ENCODE measurements at places on chromosomes 13 and 19. TPM values are rescaled to one million over a fixed set of nuclear protein-coding genes. Genes with fewer than 3 reads are reported as not detected.

Gene RFXAP
- total RNA-seq = 7.5 TPM

Gene CEACAM7
- not detected for total RNA-seq

Gene ICAM5
- total RNA-seq = not detected

Gene KLK14
- not detected for total RNA-seq

Gene KIRREL2
- total RNA-seq = 2.4 TPM

Gene IZUMO2
- total RNA-seq = not detected

Gene FRY
- total RNA-seq = 7.6 TPM

Gene LIPE
- total RNA-seq = 5.0 TPM

- no peaks in the 10 kb centered on the region for H3K4me1 ChIP-seq
- no peak overlapping the region for H3K27ac ChIP-seq
These were observed 209.5 kb upstream of the IPO5 start for GRCh38 chr13:97743938-97744337.

DNA sequence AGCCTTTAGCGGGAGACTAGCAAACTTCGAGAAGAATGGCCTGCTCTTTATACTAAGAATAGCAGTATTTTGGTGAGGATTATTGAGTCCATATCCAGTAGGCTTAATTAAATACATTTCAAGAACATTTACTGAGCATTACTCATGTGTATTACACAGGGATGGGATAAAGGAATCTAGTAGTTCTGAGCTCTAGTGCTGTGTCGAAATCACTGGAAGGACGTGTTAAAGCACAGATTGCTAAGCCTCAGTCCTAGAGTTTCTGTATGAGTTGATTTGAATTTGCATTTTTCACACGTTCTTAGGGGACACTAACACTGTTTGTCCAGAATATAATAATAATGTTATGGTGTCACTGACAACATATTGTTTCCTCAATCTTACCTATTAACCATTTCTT is 9.0 kb downstream of the ZNF302 start:
- no peak for DNase-seq
- H3K4me3 ChIP-seq = no peak overlapping the region
- H3K27ac ChIP-seq = no peak overlapping the region

DNA sequence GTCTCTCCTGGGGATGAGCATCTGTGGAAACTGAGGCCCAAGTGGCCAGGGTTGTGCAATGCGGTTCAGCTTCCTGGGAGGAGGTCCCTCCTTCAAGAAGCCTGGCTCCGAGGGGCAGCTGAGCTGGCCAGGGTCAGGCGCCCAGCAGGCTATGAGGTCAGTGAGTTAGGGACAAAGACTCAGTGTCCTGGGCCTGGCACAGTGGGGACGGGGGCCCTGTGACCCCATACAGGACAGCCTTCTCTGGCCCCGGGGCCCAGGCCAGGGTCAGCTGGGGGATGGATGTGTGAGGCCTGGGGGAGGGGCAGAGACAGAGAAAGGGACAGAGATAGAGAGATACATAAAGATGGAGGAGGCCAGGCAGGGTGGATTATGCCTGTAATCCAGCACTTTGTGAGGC is 3.0 kb upstream of the IL12RB1 start:
- DNase-seq = no peak
- H3K27me3 ChIP-seq = no peaks in the 10 kb centered on the region
- no peak overlapping the region for H3K27ac ChIP-seq

- H3K27me3 ChIP-seq = no peaks in the 10 kb centered on the region
- no peak overlapping the region for H3K4me3 ChIP-seq
- H3K4me1 ChIP-seq = peaks cover 13% of the 10 kb centered on the region
- DNase-seq = peak; percentile 46
- H3K27ac ChIP-seq = no peak overlapping the region
These were observed 52.0 kb downstream of the TDRD3 start for GRCh38 chr13:60448907-60449510.

DNA sequence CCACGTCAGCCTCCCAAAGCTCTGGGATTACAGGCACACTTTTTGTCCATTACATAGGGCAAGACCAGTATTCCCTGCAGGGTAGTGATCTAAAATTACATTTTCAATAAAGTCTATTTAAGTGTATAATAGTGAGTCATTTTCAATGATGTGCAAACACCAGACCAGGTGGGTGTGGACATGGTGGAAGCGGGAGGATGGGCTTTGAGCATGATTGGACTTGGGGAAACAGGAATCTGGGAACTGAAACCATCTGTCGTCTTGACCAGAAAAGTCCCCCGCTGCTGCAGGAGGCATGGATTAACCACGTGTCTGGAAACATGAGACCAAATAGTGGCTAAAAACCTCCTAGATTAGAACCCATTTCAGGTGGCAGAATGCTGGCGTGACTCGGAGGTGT is 4.9 kb downstream of the FXYD3 start:
- DNase-seq = no peak
- H3K4me3 ChIP-seq = no peak overlapping the region
- no peaks in the 10 kb centered on the region for H3K27me3 ChIP-seq
- peaks cover 18% of the 10 kb centered on the region for H3K4me1 ChIP-seq

GRCh38 chr13:97710797-97711196 is 242.7 kb upstream of the IPO5 start:
- no peak overlapping the region for H3K4me3 ChIP-seq
- no peak for DNase-seq
- no peaks in the 10 kb centered on the region for H3K4me1 ChIP-seq
- H3K27ac ChIP-seq = no peak overlapping the region
- no peaks in the 10 kb centered on the region for H3K27me3 ChIP-seq

DNA sequence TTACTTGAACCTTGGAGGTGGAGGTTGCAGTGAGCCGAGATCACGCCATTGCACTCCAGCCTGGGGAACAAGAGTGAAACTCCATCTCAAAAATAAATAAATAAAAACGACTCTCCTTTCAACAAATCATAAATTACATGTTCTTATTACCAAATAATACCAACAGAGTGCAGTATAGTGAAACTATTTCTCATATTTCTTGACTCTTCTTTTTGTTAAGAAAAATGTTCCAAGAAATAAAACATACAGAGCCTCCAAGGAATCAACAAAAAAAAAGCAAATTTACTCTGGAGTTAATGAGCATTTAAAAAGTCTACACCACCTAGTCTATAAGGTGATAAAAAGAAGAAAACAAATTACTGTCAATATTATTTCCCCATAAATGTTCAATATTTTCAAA is 188.8 kb downstream of the KLF12 start:
- peaks cover 21% of the 10 kb centered on the region for H3K4me1 ChIP-seq
- no peak for DNase-seq
- H3K36me3 ChIP-seq = no peaks in the 10 kb centered on the region
- H3K27ac ChIP-seq = peak overlapping the region; percentile 72

DNA sequence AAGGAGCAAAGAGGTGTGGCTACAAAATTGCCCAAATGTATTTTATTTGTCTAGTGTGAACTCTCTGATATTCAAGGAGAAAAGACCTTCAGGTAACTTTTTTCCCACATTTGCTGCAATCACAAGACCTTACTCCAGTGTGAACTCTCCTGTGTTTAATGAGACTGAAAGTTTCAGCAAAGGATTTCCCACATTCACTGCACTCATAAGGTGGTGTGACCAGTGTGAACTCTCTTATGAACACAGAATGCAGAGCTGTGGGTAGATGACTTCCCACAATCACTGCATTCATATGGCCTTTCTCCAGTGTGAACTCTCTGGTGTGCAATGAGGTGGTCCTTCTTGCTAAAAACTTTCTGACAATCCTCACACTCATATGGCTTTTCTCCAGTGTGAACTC is 16.4 kb downstream of the ZNF814 start:
- no peak overlapping the region for H3K4me3 ChIP-seq
- DNase-seq = no peak
- H3K27me3 ChIP-seq = no peaks in the 10 kb centered on the region
- no peaks in the 10 kb centered on the region for H3K4me1 ChIP-seq

DNA sequence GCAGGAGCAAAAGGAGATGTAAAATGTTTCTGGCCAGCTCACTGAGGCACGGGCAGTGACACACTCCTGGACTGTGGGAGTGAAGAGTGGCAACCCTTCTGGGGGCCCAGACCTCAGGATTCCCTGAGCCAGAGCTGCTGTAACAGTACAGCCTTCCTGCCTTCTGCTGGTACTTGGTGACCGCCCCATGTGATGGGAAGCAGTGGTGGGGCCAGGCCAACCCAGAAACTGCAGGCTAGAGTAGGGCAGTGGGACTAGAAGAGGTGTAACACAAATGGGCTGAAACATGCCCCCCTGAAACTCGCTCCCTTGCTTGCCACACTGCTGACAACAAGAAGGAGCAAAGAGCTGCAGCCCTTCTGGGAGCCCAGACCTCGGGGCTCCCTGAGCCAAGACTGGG is 217.1 kb upstream of the TRPC4 start:
- H3K4me1 ChIP-seq = no peaks in the 10 kb centered on the region
- DNase-seq = no peak
- no peak overlapping the region for H3K4me3 ChIP-seq
- no peaks in the 10 kb centered on the region for H3K36me3 ChIP-seq
- H3K27me3 ChIP-seq = no peaks in the 10 kb centered on the region

DNA sequence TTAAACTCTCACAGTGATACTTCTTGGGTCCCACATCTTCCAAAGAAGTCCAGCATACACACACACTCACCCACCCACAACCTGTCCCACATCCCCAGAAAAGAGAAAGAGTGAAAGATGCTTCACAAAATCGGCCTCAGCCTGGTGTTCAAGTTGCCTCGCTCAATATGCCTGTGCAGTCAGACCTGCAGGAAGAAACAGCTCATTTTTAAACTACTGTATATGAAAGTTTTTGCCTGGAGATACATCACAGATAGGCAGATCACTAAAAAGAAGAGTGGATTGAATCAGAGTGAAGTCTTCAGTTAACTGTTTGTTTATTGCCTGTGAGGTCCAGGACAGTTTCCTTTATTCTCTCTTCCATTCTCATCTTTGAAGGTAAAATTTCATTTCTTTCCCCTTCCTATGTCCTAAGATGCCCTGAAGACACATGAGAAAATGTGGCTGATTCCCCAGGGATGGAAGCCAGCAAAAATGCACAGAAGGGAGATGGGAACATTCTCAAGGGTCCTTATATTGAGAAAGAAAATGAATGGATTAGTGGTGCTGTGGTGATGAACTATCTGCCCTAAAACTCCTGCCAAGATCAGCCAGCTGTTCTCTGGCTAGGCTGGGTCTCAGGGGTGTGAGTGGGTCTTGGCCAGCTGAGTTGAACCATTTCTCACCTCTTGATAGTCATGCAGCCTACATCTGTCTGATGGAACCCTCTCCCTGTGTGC is 259.0 kb downstream of the ITGBL1 start:
- no peak overlapping the region for H3K27ac ChIP-seq
- no peaks in the 10 kb centered on the region for H3K36me3 ChIP-seq
- DNase-seq = no peak
- H3K4me1 ChIP-seq = no peaks in the 10 kb centered on the region

GRCh38 chr13:94065741-94066140 is 413.7 kb downstream of the DCT start:
- no peaks in the 10 kb centered on the region for H3K27me3 ChIP-seq
- no peak overlapping the region for H3K4me3 ChIP-seq
- DNase-seq = no peak
- no peaks in the 10 kb centered on the region for H3K36me3 ChIP-seq
- no peaks in the 10 kb centered on the region for H3K4me1 ChIP-seq

- H3K27ac ChIP-seq = no peak within 1 kb of the TSS
- DNase-seq = peak; percentile 73
- H3K4me1 ChIP-seq = no peaks in the 10 kb centered on the region
These were observed at the start of gene GDF15 for GRCh38 chr19:18385675-18386542. Gene GDF15 (plus strand): TSS chr19:18386158. CDS start chr19:18386190, 32 bp downstream.

GRCh38 chr13:109243311-109243951 is 543.0 kb downstream of the IRS2 start:
- no peak overlapping the region for H3K27ac ChIP-seq
- no peaks in the 10 kb centered on the region for H3K4me1 ChIP-seq
- DNase-seq = no peak
- H3K27me3 ChIP-seq = no peaks in the 10 kb centered on the region
- H3K36me3 ChIP-seq = no peaks in the 10 kb centered on the region

GRCh38 chr13:21065686-21066085 is 4.3 kb upstream of the LATS2 start:
- H3K36me3 ChIP-seq = no peaks in the 10 kb centered on the region
- no peak overlapping the region for H3K27ac ChIP-seq
- H3K27me3 ChIP-seq = no peaks in the 10 kb centered on the region
- DNase-seq = no peak

DNA sequence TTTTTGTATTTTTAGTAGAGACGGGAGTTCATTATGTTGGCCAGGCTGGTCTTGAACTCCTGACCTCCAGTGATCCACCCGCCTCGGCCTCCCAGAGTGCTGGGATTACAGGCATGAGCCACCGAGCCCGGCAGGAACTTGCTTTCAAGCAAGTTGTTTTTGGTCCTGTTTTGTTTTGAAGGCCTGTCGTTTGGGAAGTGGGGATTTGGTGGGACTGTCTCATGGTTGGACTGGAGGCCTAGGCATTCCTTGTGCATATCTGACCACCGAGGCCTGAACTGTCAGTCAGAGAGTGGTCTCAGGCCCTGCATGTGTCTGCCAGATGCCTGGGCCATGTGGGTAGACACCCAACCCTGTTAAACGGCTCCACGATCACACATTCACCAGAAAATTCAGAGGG is 26.3 kb downstream of the UBXN6 start:
- H3K4me1 ChIP-seq = no peaks in the 10 kb centered on the region
- H3K27ac ChIP-seq = no peak overlapping the region
- no peaks in the 10 kb centered on the region for H3K27me3 ChIP-seq
- H3K36me3 ChIP-seq = no peaks in the 10 kb centered on the region

DNA sequence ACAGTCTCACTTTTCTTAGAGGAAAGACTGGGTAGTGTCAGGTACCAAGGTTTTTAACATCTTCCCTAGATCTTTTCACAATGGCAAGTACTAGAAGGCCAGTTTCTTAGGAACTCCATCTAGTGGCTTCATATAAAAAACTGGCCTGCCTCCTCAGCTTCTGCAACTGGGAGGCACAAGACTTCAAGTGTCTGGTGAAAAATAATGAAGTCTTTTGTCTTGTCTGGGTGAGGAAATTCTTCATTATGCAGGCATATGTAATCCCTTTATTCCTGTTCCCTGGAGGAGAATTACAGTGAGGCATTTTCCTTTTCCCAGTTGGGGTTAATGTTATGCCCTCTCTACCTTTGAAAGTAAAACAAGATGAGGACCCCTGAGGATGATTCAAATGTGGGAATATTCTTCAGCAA is 300.5 kb downstream of the NALCN start:
- H3K4me3 ChIP-seq = no peak overlapping the region
- H3K4me1 ChIP-seq = peaks cover 25% of the 10 kb centered on the region
- no peaks in the 10 kb centered on the region for H3K27me3 ChIP-seq
- DNase-seq = peak; percentile 53

GRCh38 chr13:30861163-30861562 is 44.9 kb upstream of the MEDAG start:
- DNase-seq = no peak
- peaks cover 23% of the 10 kb centered on the region for H3K27me3 ChIP-seq
- H3K27ac ChIP-seq = no peak overlapping the region
- no peaks in the 10 kb centered on the region for H3K36me3 ChIP-seq
